Stimulated activated CD8-positive, alpha-beta memory T cell treated with anti-CD3 and anti-CD28 coated beads, Interleukin-7, amount 100 ng/mL, for 4 hours (primary cell): ENCODE measurements at places on chromosomes 4 and X.

DNA sequence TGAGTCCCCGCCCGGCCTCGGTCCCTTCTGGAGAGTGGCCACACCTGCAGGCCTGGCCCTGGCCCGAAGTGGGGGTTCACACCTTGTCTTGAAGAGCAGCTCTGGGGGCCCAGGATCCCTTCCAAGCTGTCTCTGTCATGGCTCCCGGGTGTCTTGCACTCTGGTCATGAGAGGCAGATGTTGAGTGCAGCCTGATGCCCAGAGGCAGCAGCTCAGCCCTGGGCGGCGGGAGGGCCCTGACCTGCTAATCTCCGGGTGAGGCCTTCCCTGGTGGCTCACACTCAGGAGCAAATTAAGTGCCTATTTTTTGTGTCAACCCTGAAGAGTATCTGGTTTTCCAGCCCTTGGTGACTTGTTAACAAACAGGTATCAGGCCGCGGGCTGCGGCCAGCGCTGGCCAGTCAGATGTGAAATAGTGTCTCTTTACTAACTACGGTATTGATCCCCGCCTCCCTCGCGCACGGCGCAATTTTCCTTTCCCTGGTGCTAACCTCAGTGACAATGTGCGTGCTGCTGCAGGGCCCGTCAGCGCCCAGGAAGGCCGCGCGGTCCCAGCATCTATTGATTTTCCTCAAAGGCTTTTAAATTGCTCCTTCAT lies 24.2 kb downstream of the NKX1-1 start:
- no peak for DNase-seq

DNA sequence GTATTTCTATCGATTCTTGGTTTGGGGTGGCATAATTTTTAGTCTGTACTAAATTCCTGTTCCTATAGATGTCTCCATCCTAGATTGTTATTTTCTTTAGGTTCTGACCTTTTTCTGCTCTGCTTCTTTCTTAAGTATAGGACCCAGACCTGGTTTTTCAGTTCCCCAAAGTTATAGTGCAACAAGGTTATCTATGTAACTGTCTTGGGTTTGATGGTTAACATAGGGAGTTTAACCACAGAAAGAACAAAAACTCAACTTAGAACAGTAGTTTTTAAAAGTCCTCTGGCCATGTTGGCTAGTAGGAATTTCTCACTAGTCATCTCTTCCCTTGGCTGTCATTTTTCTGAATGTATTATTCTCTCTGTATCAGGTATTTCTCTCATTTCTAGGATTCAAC lies 38.8 kb upstream of the MAD2L1 start:
- DNase-seq = no peak

DNA sequence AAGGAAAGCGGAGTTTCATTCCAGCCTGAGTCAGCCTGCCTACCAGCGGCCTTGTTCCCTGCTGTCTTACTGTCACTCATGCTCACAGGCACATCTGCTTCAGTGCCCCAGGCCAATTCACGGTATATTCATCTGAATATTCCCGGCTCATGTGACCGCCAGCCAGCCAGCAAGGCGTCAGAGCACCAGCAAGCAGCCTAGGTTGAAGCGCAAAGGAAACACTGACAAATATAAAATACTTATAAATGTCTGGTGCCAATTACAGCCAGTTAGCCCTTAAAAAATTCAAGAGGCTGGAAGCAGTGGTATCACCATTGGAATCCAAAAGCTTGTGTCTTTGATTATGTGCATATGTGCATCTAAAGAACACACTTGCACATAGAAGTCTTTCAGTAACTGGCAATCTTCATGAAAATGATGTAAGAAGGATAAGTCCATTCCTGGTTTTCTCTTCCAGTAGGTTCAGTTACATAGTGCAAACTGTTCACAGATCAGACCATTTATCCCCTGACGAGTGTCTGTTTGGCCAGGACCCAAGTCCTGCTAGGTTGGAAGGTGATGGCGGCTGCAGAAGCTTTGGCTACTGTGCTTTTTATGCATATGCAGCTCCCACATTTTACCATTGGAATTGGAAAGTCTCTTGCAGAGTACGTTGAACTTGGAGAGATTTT lies 61.3 kb downstream of the LUZP4 start:
- DNase-seq = no peak

- DNase-seq = no peak
These were observed 238.9 kb downstream of the PALLD start for GRCh38 chr4:168735735-168736134.
